ENCODE measurements at places on chromosomes 2 and 18.

- no peak for DNase-seq
These were observed 85.7 kb upstream of the UGP2 start for GRCh38 chr2:63755965-63756364.

DNA sequence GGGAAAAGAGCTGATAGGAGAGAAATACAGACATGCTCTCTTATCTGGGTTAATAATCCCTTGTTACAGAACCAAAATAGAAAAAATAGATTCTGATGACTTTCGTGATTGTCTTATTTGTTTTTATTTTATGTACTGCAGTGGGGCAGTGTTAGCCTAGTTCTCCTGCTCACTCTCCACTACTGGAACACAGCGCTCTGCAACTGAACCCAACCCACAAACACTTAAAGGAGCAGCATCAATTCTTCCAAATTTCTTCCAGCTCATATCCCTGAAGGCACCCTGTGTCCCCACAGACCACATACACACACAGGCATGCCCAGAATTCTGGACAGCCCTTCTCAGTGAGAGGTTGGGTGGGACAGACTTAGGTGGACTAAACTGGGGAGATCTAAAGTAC is 160.6 kb downstream of the SS18 start:
- no peak for DNase-seq

- no peak for DNase-seq
These were observed 39.0 kb downstream of the MTERF4 start for GRCh38 chr2:241063093-241063551.

- no peak for DNase-seq
These were observed 34.5 kb downstream of the LYPD6 start for GRCh38 chr2:149364839-149365238.

DNA sequence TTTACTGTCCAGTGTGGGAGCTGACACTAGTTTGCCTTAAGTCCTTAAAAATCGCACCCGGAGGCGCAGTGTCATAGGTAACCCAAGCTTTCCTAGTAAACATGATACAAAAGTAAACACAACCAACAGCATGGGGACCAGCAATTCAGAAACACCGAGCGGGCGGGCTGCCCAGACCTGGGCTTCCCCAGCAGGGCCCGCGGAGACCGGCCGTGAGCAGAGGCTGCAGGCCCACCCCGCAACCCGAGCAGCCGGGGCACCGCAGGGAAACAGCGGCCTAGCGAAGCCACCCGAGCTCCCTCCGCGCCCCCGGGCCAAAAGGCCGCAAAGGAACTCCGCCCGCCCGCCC is 296 bp downstream of the TTC21B start:
- no peak for DNase-seq

- no peak for DNase-seq
These were observed 33.7 kb downstream of the RBFA start for GRCh38 chr18:80067897-80068296.

- no peak for DNase-seq
These were observed 32.0 kb downstream of the YPEL5 start for GRCh38 chr2:30178618-30179434.

- no peak for DNase-seq
These were observed 100.7 kb upstream of the MCFD2 start for GRCh38 chr2:47016172-47016913.

- no peak for DNase-seq
These were observed 25.5 kb downstream of the B4GALT6 start for GRCh38 chr18:31658670-31659575.

DNA sequence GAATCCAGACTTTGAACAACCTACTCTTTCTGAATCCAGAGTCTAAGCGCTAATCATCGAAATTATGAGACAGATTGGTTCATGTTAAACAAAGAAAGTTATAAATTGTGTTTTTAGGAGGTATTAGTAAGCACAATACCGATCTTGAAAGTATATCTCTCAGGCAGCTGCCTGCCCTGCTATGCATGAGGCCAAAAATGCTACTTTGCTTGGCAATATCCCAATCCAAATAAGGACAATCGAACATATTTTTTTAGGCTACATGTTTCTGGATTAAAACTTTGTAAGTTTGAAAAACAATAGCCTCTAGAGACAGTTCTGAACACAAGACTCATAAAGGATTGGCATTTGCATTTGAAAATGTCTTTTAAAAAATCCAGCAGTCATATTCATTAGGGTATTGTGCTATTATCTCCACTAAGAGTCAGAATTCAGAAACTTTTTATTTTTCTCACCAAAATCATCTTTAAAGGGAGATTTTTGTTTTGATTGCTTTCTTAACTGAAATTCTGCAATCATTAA is 167.1 kb downstream of the PDE1A start:
- no peak for DNase-seq

DNA sequence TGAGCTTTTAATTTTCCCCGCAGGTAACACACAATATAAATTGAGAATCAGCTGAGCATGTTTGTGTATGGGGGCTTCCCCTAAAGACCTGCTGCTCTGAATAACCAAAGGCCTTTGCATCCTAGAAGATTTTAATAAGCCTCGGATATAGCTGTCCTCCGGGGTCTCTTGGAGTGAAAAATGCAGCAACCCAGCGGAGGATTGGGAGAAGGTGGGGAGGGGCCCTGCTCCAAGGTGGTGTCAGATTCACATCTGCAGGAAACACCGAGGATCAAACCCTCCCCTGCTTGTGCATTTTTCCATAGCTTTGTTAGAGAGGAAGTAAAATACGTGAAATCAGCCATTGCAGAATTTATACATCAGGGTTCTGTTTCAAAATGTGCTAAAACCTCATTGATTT is 63.0 kb upstream of the OTOF start:
- no peak for DNase-seq

- no peak for DNase-seq
These were observed 272.8 kb downstream of the ZNF385B start for GRCh38 chr2:179588486-179589145.

- no peak for DNase-seq
These were observed 149.9 kb downstream of the ZNF236 start for GRCh38 chr18:76972241-76972640.

DNA sequence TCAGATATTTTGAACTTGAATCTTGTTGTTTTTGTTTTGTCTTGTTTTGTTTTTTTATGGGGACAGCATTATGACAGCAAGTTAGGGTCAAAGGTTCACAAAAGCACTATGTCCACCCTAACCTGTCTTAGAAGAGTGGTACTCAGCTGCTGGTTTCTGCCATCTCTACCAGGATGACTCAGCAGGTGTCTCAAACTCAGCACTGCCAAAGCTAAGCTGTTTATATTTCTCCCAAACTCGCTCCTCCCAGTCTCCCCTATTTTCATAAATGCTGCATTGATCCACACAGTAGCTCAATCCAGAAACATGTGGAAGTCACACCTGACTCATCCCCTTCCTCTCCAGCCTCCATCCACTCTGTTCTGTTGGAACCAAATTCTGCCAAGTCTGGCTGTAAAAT is 134.9 kb downstream of the ZBTB7C start:
- DNase-seq = no peak

- no peak for DNase-seq
These were observed 50.3 kb downstream of the CYB5A start for GRCh38 chr18:74241426-74241825.

- DNase-seq = no peak
These were observed 24.1 kb downstream of the CABLES1 start for GRCh38 chr18:23159344-23159743.

DNA sequence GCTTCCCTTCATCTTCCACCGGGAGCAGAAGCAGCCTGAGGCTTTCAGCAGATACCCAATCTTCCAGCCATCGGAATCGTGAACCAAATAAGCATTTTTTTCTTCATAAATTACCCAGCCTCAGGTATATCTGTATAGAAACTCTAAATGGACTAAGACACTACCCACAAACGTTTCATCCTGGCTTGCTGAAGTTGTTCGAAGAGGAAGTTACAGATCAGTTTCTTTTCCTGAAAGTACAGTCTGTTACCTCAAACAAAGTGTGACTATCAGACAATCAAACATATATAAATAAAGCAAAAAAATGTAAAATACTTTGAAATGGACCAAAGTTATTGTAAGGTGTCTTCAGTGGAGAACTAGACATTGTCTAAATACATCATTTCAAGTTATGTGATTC is 97.9 kb downstream of the MREG start:
- DNase-seq = no peak

DNA sequence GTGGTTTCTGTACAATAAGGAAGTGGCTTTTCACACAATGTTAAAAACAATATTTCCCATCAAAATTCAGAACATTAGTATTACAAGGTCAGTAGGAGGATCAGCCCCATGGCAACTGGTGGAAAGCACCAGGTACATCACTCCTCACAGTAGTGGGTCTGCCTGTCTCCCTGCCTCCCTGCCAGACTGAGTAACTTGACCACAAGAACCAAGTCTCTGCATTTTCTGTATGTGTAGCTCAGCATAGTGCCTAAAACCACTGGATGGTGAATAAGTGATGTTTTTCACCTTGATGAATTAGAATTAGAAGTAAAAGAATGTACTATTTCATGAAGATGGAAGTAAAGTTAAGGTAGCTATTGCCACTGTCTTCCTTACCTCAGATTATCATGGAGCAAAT is 4.1 kb upstream of the WDR7 start:
- DNase-seq = no peak

DNA sequence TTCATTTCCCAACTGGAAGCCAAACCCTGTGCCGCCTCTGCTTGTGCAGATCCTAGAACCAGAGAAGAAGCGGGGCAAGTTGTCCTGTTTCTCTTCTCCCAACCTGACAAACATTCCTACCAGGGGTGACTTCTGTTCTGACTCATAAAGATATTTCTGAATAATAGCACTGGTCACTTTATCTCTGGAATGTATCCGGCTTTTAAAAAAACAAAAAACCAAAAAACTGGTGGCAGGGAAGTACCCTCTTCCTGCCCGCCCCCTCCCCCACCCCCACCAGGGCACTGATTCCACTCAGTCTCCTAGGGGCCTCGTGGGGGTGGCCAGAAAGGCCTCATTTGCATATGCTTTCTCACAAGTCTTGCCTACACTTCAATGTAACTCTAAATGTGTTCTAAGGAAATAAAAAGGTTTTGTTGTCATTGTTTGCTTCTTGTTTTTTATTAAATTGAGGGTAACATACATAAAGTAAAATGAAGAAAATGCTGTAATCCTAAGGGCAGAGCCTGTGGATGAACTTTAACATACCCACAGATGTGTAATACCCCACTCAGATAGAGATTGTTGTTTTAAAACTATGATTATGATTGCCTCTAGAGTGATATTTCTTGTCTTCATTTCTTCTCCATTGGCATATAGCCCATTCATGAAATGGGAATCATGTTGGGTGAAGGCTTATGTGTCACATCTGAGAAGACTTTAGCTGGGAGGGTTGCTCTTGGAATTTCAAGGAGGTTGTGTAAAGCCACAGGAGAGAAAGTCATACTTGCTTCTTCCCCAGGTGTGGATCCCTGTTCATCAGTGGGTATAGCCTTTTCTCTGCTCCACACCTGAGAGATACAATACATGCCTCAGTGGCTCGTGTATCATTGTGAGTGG is 5.3 kb upstream of the FOSL2 start:
- DNase-seq = no peak

- DNase-seq = no peak
These were observed 30.6 kb upstream of the EPC2 start for GRCh38 chr2:148614014-148614321.

- no peak for DNase-seq
These were observed 279.1 kb upstream of the LYPD1 start for GRCh38 chr2:132949108-132949507.

GRCh38 chr18:4181086-4181485 is 274.0 kb downstream of the DLGAP1 start:
- no peak for DNase-seq

DNA sequence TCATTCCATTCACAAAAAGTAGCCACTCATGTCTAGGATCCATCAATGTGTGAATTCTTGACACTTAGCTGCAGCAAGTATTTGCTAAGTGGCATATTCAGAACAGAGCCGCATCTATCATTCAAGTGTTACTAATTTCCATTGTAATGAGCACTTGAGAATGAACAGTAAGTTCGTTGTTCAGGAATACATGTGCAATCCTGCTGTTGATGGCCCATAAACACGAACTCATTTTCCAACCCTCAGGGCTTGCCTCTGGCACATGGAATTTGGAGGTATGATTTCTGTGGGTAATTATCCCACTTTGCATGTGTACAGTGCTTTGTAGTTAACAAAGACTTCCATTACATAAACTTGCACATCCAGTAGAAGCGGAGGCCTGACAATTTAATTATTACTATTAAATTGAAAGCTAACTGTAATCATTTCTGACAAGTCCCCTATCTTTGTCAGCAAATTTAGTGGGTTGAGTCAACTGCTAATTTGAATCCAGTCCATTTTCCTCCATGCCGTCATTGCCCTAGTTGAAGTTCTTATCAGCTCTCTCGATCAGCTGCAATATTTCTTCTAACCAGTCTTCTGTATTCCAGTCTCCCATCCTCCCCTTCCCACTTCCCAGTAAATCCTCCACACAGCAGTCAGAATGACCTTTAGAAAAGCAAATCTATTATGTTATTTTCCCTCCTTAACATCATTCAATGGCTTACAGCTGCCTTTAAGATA is 116.0 kb upstream of the AQP4 start:
- DNase-seq = no peak

DNA sequence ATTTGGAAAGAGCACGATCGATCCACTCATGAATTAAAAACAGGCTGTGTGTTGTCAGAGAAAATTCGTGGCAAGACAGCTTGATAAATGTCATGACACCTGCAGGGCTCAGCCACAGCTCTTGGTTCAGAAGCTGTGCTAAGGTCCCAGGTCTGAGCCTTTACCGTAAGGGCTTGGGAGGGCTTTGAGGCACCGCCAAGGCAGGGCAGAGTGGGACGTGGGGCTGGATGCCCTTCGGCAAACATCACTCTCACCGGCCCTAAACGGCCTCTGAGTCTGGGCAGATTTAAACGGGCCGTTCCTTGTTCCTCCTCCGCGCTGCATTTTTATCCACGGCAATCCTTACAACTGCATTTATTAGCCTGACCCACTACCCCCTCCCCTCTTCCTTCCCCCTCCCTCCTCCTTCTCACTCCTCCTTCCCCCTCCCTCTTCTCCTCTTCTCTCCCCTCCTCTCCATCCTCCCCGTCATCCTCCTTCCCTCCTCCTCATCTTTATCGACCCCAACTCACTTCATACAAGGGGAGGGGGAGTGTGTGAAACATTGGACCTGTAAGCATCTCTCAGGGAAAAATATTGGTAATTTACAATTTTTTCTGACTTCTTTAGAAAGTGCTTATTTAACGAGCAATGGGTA is 33.9 kb downstream of the MBP start:
- DNase-seq = no peak

DNA sequence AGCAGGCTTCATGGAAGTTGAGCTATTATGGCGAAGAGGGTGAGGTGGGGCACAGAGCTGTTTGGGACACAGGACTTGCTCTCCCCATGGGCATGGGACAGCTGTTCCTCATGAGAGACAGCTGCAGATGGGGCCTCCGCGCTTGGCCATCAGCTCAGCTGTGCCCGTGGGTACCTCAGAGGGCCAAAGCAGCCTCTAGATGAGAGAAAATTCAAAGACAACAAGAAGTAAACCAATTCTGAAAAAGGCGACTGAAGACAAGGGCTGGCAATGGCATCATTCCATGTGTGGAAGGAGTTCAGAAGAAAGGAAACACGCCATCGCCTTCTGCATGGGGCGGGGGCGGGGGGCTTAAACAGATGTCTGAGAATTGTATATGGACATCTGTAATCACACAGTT is 136.2 kb downstream of the BCL2 start:
- DNase-seq = no peak

- no peak for DNase-seq
These were observed 2.1 kb downstream of the COL6A3 start for GRCh38 chr2:237411683-237412423.

GRCh38 chr2:128469203-128469602 is 150.5 kb upstream of the HS6ST1 start:
- DNase-seq = no peak

Data from keratinocyte (primary cell).